Right lobe of liver (tissue), 6 donors: ENCODE measurements at places on chromosomes 1 and 21.
A peak's percentile ranks its signal among the peaks of the same experiment; 100 is the strongest.

DNA sequence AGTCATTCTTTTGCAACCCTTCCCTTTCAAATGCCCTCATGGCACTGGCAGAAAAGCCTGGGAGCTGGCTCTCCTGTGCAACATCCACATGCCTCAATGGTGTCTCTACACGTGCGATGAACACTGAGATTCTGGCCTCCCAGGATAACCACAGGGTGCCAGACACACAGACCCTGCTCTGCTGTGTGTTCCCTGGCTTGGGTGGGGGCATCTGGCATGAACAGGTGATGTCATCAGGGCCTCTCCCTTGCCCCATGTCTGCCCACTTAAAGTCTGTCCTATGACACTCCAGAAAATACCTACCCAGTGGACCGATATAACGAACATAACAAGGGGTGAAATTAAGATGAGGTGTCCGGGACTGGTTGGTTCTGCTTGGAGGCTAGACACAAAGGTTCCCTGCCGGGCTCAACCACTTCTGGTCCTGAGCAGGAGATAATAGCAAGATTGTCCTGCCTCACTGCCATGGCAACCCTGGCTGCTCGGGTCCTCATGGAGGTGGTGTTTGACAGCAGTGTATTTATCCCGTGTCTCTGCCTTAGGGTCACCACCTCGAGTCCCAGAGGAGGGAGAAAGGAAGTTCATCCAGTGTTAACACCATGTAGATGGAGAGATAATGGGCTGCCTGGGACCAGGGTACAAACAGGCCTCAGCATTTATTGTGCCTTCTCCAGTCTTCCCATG is 19.3 kb downstream of the INSRR start:
- no peak overlapping the region for H3K4me3 ChIP-seq
- no peaks in the 10 kb centered on the region for H3K27me3 ChIP-seq
- H3K36me3 ChIP-seq: no peaks in the 10 kb centered on the region

- H3K4me3 ChIP-seq: no peak overlapping the region
- no peaks in the 10 kb centered on the region for H3K36me3 ChIP-seq
- no peak overlapping the region for H3K27ac ChIP-seq
- H3K4me1 ChIP-seq: no peaks in the 10 kb centered on the region
These were observed 41.1 kb upstream of the DUSP10 start for GRCh38 chr1:221782970-221783369.

DNA sequence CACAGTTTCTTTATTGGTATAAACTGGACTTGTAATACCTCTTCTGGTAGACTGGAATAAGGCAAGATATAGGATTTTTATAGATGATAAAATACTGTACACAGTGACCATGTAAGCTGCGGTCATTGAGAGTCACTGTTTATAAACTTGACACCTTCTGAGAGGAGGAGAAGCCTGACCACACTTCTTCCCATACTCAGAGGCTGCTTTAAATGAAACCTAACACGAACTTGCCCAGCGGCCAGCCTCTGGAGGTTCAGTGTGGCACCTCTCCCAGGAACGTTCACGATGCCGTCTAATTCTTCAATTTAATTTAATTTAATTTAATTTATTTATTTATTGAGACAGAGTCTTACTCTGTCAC is 22.5 kb downstream of the MTARC1 start:
- peak overlapping the region; percentile 77 for H3K27ac ChIP-seq
- peaks cover 9% of the 10 kb centered on the region for H3K4me1 ChIP-seq
- H3K4me3 ChIP-seq: no peak overlapping the region

DNA sequence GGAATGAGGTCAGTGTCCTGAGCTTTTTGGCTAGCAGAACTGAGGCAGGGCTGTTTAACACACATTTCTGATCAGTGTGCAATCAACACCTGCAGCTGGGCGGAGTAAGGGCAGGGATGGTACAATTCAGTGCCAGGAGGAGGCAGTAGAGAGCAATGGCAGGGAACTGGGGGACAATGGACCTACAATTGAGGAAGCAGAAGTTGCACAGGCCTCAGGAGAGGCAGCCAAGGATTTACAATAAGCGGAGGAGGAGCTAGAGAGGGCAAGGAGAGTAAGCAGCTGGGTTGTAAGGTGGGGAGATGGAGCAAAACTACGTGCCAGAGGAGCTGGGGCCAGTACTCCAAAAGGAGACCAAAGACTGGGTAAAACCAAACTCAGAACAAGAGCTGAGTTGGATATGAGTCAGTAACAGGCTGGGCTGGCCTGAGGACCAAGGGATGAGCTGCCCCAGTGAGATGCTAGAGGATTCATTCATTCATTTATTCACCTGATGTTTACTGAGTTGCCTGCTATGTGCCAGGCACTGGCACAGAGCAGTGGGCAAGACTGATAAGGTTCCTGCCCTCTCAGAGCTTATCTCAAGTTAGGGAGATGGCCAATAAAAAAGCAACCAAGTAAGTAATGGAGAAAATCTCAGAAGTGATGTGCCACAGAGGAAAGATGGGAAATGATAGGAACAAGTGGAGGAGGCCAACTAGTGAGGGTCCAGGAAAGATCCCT is 10.4 kb upstream of the GALE start:
- H3K27me3 ChIP-seq: no peaks in the 10 kb centered on the region
- DNase-seq: no peak
- peak overlapping the region; percentile 38 for H3K27ac ChIP-seq
- no peak overlapping the region for H3K4me3 ChIP-seq

DNA sequence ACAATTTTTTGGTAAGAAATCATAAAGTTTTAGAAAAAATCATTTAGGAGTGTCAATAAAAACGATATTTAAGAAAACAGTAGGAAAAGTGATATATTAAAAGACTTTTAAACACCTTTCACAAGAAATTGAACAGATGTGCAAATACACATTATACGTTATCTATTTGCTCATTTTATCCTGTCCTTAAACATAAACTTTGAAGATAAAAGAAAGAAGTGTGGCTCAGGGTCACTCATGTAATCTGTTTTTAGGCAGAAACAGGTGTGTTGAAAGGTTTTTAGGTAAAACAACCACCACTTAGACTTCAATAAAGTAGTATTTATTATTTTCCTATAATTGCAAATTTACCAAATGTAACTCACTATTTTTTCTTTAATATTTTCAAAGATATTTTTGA is 13.1 kb downstream of the AMY2B start:
- no peaks in the 10 kb centered on the region for H3K36me3 ChIP-seq
- no peaks in the 10 kb centered on the region for H3K27me3 ChIP-seq
- DNase-seq: no peak
- H3K4me3 ChIP-seq: no peak overlapping the region
- H3K27ac ChIP-seq: no peak overlapping the region

DNA sequence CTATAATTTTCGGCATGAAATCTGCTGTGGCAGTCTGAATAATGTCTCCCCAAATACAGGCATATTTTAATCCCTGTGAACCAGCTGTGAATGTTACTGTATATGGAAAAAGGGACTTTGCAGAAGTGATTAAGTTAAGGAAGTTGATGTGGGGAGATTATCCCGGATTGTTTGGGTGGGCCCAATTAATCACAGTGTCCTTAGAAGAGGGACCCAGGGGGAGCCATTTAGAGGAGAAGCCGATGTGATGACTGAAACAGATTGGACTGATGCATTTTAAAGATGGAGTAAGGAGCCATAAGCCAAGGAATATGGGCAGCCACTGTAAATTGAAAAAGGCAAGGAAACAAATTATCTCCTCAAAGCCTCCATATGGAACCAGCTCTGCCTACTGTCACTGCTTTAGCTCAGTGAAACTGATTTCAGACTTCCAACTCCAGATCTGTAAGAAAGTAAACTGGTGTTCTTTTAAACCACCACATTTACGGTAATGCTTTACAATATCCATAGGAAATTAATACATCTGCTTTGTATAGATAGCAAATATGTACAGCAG is 61.1 kb upstream of the GPR88 start:
- no peak overlapping the region for H3K4me3 ChIP-seq
- no peaks in the 10 kb centered on the region for H3K36me3 ChIP-seq
- no peaks in the 10 kb centered on the region for H3K27me3 ChIP-seq

- no peaks in the 10 kb centered on the region for H3K4me1 ChIP-seq
- no peak overlapping the region for H3K4me3 ChIP-seq
- no peak overlapping the region for H3K27ac ChIP-seq
- no peaks in the 10 kb centered on the region for H3K36me3 ChIP-seq
These were observed 8.3 kb upstream of the PLEKHO1 start for GRCh38 chr1:150141452-150141851.

DNA sequence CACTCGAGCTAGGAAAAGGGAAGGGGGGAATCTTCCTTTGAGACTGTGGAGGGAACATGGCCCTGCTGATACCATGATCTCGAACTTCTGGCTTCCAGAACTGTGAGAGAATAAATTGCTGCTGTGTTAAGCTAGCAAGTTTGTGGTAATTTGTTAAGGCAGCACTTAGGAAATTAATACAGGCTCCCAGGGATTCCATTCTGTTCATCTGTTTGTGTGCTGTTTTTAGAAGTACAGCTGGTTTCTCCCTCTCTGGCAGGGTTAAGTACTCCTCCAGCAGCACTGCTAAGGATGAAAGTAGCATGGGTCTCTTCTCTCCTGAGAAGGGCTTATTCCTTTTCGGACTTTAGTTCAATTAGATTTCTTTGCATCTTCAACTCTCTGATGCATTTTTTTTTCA is 268.3 kb downstream of the HHIPL2 start:
- DNase-seq: no peak
- H3K27me3 ChIP-seq: no peaks in the 10 kb centered on the region
- H3K27ac ChIP-seq: no peak overlapping the region

GRCh38 chr1:154115180-154115579 is 39.7 kb downstream of the NUP210L start:
- DNase-seq: no peak
- H3K27ac ChIP-seq: no peak overlapping the region
- no peaks in the 10 kb centered on the region for H3K36me3 ChIP-seq
- no peaks in the 10 kb centered on the region for H3K27me3 ChIP-seq
- H3K4me3 ChIP-seq: no peak overlapping the region

GRCh38 chr1:158022554-158023312 is 29.3 kb downstream of the KIRREL1 start:
- no peak overlapping the region for H3K27ac ChIP-seq
- no peak for DNase-seq
- H3K27me3 ChIP-seq: no peaks in the 10 kb centered on the region

GRCh38 chr1:1304331-1305299 is 3.1 kb downstream of the ACAP3 start:
- H3K4me3 ChIP-seq: no peak overlapping the region
- DNase-seq: no peak
- no peaks in the 10 kb centered on the region for H3K27me3 ChIP-seq
- H3K36me3 ChIP-seq: no peaks in the 10 kb centered on the region
